Astrocyte of the spinal cord (primary cell): ENCODE measurements at places on chromosomes 4 and X.
A peak's percentile ranks its signal among the peaks of the same experiment; 100 is the strongest.

- DNase-seq: no peak
Observed at GRCh38 chr4:111542056-111542455, 603.2 kb upstream of the FAM241A start.

DNA sequence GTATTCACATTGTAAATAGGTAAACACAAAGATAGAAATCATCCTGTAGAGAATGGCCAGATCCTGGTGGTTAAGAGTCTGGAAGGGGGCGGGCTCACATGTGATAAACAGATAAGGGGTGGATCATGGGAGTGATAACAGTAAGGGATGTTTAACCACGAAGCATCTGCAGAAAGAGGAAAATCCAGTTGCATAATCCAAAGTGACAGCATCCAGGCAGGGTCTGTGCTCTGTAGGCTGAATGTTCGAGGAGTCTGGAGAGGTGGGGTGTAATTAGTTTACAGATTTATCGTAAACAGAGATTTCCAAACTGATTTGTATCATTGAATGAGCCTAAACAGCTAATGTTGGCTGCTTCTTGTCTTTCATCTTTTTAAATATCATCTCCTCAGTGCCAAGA lies 1009.8 kb upstream of the SLIT2 start:
- DNase-seq: no peak

- DNase-seq: peak; percentile 55
Observed at GRCh38 chr4:165204462-165204830, 2.9 kb upstream of the KLHL2 start.

DNA sequence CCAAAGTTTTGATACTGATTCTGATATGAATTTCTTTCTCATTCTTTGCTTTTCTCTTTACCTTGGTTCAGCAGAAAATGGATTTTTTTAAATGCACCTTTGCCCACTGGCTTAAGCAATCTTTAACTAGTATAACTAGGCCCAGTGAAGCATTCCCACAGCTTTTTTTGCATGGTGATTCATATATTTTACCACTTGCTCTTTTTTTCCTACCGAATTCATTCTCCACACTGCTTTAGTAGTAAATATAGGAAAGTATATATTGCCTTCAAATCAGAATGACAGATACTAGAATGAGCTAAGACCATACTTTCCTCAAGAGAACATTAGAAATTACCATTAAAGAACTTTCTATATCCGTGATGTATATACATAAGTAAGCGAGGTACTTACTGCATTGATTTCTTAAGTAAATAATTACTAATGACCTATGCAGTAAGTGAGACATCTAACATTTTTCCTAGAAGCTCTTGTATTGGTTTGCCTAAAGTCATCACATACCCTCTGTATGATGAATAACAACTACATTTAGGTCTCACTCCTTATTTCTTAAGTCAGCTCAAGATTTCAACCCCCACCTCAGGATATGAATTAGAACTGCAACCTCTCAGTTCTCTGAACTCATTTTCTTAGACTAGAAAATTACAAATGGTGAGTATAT lies 44.2 kb downstream of the SLC4A4 start:
- no peak for DNase-seq

- DNase-seq: no peak
Observed at GRCh38 chrX:17662391-17662790, 74.9 kb upstream of the SCML1 start.

GRCh38 chrX:128460835-128461234 lies 408.6 kb upstream of the ACTRT1 start:
- no peak for DNase-seq

DNA sequence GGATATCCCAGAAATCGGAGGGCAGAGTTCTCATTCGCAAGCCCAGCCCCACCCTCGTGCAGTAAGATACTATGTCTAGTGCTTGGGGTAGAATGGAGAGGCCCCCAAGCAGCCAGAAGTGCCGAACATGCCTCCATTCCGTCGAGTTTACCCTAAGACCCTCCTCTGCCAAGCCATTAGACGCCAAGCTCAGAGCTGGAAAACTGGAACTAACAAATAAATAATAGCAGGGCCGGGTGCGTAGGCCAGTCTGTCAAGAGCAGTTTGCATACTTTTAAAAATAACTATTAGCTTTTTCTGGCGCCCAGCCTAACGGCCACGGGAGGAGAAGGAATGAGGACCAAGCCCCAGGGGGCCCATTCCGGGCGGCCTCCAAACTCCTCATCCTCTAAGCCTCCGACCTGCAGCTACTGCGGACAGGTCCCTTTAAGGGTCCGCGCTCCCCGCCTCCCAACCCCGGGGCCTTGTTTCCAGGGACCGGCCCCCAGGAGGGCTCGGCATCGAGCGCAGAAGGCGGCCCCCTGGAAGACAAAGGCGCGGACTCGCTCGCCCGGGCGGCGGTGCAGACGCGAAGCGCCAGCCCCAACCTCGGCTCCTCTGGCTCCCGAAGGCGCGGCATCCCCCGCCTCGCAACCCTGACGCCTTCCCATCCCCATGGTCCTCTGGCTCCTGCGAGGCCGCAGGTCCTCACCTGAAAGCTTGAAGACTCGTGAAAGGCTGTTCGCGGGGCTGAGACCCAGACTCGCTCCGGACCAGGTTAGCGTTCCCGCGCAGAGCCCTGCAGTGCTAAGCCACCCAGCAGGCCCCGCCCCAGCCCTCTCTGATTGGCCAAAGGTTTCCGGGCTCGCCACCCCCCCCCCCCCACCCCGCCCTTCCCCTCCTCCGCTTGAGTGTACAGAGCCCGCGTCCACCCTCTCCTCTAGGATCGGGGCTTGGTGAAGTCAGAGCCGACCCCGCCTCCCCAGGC lies at the start of gene TMSB15A:
Gene TMSB15A, minus strand, starts transcription at position 765 of the 967 bp plus-strand sequence.
- DNase-seq: peak; percentile 56

DNA sequence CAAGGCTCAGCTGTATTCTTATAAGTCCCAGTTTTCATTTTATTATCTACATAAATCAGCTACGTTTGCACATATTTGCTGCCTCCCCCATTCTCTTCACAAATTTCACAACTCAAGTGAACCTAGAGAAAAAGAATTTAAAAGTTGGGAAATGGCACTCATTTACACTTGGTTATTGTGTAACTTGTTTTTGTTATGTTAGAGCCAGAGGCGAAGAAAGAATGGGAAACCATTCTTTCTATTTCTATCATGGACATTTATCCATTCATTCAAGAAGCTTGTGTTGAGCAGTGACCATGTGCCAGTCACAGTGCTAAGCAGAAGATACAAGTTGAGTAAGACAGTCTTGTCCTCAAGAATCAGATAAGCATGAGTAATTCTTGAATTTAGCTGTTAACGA lies 13.5 kb downstream of the LIAS start:
- no peak for DNase-seq

GRCh38 chr4:158811216-158811540 lies 42.4 kb downstream of the FNIP2 start:
- DNase-seq: no peak

DNA sequence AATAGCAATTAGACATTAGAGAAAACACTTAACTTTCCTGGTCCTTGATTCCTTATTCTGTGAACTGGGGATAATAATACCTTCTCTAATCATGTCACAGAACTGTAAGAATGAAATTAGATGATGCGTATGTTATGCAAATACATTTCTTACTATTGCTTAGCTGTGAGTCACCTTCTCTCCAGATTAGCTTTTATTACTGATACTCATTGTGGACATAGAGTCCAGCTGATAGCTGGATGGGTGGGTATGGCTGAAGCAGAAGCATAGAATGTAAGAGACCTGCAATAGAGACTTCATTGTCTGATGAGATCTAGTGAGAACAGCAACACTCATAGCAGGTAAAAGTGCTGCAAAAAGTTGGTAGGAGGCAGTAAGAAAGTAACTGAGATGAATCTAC lies 437.2 kb upstream of the ZFP42 start:
- no peak for DNase-seq

DNA sequence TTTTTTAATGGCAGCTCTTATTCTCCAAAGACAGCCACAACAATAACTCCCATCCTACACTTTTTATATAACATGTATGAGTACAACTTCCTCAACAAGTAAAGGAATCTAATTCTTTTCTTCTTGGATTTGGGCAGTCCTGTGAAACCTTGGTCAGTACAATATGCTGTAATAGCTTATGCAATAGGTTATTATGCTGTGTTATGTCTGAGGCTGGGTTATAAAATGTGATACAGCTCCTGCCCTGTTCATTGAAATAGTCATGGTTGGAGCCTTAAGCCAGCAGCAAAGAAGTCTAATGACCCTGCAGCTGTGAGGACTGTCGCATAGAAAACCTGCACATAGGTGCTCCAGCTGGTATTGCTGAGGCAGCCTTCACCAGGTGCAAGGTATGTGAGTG lies 215.8 kb upstream of the RASGEF1B start:
- DNase-seq: no peak

DNA sequence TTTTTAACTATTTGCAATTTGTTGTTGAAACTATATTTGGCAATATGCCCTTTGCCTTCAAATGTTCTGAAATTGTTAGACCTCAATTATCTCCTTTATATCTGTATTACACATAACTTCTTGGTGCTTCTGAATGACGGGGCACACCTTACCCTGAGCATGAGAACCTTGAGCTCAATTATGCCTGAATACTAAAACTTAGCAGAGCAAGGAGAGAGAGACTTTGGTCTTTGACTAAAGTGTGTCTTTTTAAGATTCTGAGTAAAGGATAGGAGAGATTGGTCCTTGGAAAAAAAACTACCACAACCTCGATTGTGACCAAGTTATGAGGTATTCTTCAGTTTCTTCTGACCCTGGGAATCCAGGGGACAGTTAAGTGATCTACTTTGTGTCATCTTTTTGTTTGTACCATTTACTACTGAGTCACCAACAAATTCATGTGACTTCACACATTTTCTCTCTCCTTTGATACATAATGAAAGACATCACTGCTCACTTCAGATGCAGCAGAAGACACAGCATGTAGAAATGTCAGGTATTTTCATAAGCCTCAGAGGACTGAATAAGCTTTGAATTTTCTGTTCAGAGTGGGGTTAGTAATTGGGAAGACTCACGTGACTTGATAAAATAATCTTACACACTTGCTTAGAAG lies 51.4 kb downstream of the PTTG2 start:
- DNase-seq: no peak

DNA sequence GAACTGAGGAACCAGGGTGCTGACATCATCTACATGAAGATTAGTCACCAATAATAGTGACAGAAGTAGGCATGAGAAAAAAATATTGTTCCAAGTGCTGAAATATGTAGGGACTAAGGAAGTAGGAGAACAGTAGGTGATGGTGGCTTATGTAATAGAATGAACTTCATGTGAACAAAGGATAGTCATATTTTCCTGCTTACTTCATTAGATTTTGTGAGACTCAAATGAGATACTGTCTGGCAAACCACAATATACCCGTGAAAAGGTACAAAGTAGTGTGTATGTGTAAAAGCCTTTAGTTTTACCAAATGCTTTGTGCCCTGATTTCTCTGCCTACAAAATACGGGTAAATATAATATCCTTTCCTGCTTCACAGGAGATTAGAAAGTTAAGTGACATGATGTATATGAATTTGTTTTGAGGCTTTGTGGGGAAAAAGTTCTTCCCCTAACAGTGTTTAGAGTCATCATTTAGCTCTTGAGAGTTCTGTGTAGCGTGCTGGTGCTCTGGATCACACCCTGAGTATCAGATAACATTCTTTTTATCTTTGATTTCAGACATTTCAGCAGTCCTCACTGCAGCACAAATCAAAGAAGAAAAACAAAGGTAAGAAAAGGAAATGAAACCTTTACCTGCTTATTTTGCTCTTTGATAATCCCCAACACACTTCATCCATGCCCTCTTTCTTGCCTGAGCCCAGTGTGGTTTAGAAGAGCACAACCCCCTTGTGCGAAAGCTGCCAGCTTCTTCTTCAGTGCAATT lies 67.9 kb downstream of the KLHL34 start:
- DNase-seq: no peak

DNA sequence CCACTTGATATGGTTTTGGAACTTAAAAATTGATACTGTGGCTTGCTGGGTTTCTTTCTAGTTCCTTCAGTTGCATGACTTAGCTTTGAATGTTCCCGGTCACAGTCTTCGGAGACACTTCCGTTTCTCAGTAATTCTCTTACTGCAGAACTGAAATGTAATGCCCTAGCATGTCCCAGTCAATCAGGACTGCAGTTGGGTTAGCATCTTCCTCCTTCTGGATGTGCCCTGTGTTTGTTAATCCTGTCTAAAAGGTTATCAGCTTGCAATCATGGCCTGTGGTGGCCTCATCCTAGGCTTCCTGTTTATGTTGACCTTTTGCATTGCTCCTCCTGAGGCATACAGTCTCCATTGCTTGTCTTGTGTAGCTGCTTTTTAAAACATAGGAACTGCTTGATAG lies 275.9 kb downstream of the ARHGAP10 start:
- no peak for DNase-seq

GRCh38 chr4:77240469-77241066 lies 83.6 kb downstream of the CCNG2 start:
- DNase-seq: peak; percentile 53

DNA sequence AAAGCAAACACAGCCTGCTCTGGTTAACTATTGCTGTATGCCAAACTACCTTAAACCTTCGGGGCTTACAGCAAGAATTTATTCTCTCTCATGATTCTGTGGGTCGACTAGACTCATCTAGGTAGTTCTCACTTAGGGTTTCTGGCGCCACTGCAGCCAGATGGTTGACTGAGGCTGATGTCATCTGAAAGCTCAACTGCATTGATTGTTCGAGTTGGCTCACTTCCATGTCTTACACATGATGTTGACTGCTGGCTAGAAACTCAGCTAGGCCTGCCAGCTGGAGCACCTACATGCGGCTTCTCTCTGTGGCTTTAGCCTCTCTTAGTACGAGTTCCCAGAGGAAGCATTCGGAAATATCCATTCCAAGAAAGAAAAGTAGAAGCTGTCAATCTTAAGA lies 103.2 kb downstream of the SRPX start:
- DNase-seq: peak; percentile 57

- no peak for DNase-seq
Observed at GRCh38 chrX:143580266-143580665, 55.6 kb downstream of the SLITRK4 start.

DNA sequence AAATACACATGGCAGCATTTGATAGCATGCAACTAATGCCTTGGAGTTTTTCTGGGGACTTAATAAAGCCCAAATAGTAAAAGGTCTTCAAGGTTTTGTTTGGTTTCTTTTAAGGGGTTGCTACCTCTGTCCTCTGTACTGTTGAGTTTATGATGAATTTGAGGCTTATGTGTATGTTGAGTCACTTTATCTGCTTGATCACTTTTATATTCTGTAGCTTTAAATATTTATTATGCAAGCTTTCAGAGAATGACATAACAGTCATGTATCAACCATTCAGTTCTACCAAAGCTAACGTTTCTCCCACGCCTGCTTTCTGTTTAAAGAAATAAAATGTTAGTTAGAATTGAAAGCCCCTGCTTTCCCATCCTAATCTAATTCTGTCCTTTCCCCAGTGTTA lies 122.2 kb downstream of the NHS start:
- DNase-seq: no peak

- DNase-seq: no peak
Observed at GRCh38 chr4:8349664-8350236, 80.2 kb downstream of the HTRA3 start.

GRCh38 chr4:68462691-68463090 lies 15.4 kb downstream of the TMPRSS11E start:
- DNase-seq: no peak

DNA sequence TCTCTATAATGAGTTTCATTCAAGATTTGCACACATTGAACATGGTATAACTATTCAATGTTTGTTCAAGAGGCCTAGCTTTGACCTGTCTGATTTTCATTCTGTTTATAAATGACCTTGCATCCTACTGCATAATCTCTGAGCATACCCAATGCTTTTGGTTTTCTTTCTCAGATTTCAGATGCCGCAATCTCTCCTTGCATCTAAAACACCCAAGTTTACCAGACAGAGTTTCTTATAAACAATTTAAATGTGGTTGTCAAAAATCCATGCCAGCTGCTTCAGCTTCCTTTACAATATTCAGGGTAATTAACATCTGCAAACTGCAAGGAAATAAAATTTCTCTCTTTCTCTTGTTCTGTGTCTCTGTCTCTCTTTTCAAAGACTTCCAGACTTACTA lies 123.0 kb upstream of the PCDH18 start:
- no peak for DNase-seq
